Activated T-cell treated with anti-CD3 and anti-CD28 coated beads for 24 hours (primary cell): ENCODE measurements at places on chromosomes 12 and 14.

DNA sequence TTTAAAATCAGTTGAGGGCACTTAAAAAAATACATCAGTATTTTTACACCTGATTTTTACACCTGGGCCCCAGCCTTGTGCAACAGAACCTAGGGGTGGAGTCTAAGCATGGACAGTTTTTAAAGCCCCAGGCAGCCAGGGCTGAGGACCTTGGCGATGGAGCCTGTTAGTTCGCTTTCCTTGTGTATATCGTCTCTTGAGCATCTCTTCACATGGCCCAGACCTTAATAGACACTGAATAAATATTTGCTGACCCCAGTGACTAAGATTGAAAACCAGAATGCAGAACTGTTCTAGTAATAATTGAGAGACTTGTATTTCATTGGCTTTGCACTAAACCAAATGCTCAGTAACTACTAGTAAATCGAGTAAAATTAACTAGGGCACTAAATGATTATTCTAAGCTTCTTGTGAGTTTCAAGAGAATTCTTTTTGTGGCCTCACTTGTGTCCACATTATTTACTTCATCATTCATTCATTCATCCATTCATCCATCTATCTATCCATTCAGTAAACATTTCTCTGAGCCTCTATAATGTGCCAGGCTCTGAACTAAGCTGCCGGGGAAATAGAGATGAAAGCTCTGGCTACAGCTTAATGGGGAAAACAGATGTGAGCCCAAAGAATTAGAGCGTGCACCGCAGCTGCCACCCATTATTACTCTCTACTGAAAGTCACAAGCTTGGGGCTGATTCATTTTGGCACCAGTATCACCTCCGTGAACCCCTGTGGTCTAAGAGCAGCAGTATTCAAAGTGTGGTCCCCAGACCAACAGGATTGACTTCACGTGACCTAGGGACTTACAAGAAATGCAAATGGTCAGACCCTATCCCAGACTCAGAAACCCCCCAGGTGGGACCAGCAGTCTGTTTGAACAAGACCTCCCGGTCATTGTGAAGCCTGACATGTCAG is 30.7 kb upstream of the BCL7A start:
- DNase-seq, result peak; percentile 14

GRCh38 chr12:88153959-88154358 is 11.9 kb downstream of the TMTC3 start:
- no peak for DNase-seq

- DNase-seq, result no peak
These were observed 11.9 kb upstream of the TMEM119 start for GRCh38 chr12:108609537-108610335.

GRCh38 chr12:88453323-88453722 is 126.9 kb downstream of the KITLG start:
- no peak for DNase-seq

DNA sequence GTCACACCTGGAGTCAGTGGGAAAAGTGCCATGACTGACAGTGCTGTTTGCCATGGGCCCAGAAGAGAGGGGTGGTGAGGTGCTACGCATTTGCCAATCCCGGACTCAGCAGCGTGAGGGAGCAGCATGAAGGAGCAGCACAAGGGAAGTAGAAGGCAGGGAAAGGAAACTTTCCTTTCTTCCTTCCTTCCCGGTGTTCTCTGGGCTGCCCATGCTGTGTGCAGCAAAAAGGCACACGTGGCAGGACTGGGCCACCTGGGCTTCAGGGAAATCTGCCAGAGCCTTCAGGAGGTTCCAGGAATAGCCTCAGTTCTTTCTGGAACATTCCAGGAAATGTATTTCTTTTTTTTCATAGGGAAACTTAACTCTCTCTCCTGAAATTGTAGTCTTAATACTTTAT is 23.0 kb downstream of the TRIM9 start:
- no peak for DNase-seq

DNA sequence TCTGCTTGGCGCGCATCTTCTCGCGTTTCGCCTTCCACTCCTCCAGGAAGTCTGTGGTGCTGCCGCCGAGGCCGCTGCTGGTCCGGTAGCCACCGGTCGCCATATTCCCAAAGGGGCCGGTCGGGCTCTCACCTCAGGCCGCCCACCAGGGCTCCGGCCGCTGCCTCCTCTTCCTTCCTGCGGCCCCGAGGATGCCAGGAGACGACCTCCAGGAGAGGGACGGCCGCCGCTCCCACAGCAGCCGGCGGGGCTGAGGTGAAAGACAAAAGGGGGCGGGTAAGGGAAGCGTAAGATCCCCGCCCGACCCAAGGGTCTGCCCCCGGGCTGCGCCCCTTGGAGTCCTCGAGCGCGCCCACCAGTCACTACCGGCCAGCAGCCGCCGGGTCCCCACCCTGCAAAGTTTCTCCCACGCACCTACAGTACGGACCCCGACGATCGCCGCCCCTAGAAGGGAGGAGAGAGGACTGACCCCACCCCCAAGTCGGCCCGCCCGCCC is 574 bp downstream of the PAWR start:
- no peak for DNase-seq

DNA sequence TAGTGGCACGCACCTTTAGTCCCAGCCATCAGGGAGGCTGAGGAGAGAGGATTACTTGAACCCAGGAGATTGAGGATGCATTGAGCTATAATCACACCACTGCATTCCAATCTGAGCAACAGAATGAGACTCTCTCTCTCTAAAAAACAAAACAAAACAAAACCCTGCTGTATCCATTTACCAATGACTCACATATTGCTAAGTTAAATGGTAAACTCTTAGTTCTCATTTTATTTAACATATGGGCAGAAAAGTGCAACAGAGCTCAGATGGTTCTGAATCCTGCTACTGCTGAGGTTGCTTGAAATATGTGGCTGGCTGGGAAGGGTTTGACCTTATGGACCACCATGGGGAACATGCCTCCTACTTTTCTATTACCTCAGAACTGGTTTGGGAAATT is 33.7 kb upstream of the CCNT1 start:
- DNase-seq, result no peak

- no peak for DNase-seq
These were observed 35.7 kb downstream of the RAD9B start for GRCh38 chr12:110537605-110538409.
